GM18507 (cell line): ENCODE measurements at places on chromosomes 2 and 18.

DNA sequence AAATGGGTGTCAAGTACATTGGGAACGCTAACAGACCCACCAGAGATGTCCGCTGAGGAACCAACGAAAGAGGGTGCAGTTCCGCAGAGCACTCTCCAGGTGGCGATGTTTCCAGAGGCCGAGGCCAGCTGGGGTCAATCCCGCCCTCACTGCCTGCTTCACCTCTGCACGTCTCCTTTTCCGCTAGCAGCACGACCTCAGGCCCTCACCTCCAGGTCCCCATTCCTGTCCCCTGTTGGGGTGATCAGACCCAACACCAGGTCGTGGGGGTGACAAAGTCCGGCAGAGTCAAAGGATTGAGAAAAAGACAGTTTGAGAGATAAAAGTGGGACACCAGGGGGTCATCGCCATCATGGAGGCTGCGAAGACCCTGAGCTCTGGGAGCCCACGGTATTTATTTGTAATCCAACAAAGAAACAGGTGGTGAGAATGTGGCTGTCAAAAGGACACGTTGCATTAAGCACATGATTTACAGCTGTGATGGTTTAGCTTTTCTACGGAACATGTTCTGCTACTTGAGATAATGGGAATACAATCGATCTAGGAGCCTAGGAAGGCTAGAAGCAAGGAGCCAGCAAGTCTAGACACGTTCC is 27.3 kb downstream of the ZAP70 start:
- peak; percentile 72 for DNase-seq

DNA sequence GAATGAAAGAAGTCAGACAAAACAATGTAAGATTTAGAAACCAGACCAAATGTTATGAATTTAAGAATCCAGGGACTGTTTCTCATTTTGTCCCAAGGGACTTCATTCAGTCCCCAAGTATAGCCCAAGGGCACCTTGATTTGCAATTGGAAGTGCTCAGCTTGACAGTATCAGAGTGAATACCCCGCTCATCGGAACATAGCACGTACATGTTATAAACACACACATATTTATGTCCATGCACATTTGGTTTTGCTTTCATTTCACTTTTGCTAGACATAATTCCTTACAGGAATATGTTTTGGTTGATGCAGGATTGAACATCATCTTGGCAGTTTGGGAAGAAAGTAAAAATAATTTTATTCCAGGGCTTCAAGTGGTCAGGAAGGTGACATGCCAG is 100.2 kb downstream of the PID1 start:
- no peak for DNase-seq

DNA sequence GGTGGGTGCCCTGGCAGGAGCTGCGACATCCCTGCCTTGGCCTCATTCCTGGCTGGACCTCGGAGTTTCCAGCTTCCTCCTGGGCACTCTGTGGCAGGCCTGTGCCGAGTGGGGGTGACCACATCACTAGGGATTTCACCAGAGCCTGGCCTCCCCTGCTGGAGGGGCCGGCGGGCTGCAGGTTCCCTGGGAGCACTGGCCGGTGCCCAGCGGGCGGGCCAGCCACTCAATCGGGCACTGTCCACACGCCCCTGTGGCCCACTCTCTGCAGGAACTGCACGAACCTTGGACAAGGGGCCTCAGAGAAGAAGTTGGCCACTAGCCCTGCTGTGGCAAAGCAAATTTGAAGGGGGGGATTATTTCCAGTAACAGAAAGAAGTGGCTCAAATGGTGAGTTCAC is 110.7 kb upstream of the APCDD1 start:
- DNase-seq, result no peak

GRCh38 chr2:128491692-128492244 is 173.1 kb upstream of the HS6ST1 start:
- DNase-seq, result no peak

DNA sequence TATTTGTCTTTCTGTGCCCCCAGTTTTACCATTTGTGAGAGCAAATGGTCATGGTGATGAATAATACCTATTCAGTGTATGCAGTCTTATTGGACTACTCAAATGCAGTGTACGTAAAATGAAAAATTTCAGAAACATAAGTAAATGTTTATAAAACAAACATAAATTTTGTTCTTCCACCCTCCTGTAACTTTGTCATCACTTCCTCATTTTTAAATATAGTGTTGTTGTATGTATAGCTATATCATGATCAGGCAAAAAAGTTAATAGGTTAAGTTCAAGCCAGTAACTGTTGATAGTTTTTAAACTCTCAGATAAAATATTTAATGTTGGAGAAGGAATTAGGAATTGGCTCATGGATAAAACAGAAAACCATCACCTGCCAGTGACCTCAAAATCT is 93.2 kb downstream of the KLF7 start:
- no peak for DNase-seq

DNA sequence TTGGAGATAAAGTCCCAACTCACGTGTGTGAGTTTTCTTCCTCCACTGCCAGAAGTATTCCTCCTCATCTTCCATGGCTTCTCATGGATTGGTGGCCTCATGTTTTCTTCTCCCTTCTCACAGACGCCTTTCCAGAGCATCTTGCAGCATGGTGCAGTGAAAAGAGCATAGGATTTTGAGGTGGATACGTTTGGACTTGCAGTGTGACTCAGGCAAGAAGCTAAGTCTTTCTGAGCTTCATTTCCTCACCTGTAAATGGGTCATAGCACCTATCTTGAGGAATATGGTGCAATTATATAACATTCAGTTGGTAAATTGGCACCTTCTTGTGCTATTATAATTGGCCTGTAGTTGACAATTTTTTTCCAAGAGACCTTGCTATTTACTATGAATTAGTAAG is 247.6 kb downstream of the RDH14 start:
- no peak for DNase-seq

- no peak for DNase-seq
Observed at GRCh38 chr2:211833582-211834279, 704.9 kb downstream of the ERBB4 start.

DNA sequence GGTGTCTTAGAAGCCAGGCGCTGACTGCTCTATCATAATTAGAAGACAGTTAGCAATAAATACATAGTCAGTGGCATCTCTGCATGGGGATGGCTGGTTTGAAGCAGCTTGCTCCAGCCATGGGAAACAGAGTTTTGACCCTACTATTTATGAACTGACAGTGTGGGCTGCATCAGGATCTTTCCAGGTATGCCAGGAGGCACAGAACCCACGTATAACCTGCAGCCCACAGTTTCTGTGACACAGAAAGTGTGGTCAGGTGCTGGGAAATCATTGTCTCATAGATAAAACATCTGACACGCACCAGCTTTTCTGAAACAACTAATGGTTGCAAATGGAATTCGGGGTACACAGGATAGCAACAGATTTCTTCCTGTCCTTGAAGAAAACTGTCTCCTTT is 34.7 kb downstream of the INPP4A start:
- DNase-seq, result no peak

- no peak for DNase-seq
Observed at GRCh38 chr2:223852281-223852795, 15.0 kb upstream of the AP1S3 start.

DNA sequence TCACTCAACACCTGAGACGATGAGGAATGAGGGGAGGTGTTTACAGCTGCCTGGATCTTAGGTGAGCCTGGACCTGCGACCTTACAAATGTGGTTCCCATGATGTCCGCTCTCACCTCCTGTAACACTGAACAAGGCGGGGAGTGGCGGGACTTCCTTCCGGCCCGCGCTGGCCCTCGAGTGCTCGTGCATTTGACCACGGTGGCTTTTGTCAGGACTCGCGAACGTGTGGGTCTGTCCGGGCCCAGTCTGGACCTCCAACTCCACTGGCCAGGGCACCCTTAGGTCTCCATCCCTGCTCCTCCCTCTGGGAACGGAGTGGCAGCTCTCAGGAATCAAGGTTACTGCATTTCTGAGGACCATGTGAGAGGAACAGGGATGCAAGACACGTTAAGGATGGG is 263.0 kb upstream of the SALL3 start:
- DNase-seq, result no peak

DNA sequence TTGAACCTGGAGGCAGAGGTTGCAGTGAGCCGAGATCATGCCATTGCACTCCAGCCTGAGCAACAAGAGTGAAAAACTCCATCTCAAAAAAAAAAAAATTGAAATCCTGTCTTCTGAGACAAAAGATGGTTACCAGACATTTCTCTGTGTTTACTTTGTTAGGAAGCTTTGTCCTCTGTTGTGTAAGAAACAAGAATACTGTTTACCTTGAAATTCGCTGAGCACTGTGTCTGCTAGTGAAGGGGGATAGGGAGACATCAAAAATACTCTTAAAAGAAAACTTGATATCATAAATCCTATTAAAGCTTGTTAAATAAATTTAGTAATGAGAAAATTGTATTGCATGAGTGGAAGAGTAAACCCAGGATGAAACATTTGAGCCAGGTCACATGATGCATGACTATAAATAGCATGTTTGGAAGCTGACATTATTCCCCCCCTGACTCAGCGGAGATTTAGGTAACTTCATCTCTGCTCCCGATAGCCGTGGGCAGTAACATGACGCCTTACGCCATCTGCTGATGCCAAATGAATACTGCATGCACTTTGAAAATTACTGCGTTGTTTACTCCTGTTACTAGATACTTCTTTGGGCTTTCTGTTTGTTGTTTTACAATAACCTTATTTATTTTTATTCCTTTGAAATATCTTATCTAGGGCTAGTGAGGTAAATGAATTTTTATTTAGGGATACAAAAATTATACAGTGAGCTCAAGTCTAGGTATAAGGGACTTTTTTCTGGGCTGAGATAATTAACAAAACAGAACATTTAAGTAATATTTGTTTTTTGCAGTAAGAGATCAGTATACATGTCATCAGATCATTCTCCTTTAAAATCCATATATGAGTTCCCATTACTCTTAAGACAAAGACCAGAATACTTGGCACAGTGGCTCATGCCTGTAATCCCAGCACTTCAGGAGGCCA is 134.9 kb downstream of the MAP3K20 start:
- peak; percentile 35 for DNase-seq

DNA sequence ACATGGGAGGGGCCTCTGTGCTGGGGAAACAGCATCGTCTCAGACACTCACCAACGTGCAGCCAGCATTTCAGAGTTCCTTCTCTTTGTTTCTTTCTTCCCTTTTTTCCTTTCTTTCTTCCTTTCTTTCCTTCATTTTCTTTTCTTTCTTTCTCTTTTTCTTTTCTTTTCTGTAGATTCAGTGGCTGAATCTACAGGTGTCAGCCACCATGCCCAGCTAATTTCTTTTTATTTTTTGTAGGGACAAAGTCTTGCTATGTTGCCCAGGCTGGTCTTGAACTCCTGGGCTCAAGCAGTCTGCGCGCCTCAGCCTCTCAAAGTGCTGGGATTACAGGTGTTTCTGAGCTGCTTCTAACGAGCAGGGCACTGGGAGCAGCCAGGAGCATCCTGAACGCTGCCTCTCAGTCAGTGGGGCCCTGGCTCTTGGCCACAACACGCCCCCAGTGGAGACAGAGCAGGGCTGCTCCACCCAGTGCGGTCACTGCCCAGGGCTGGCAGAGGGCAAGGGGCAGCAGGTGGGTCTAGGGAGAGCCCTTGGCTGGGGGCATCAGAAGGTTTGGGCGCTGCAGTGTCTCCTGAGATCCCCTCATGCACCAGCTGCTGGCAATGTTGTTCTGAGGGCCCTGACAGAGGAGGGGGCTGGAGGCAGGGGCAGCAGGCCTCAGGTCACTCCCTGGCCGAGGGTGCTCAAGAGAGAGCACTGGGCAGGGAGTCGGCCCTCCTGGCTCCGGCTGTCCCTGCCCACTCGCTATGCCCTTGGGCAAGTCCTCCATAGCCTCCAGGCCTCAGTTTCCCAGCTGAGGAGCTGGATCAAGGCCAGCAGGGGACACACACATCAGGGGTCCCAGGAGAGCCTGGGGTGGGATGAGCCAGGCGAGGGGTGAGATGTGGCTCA is 4.7 kb upstream of the KLHL30 start:
- no peak for DNase-seq

DNA sequence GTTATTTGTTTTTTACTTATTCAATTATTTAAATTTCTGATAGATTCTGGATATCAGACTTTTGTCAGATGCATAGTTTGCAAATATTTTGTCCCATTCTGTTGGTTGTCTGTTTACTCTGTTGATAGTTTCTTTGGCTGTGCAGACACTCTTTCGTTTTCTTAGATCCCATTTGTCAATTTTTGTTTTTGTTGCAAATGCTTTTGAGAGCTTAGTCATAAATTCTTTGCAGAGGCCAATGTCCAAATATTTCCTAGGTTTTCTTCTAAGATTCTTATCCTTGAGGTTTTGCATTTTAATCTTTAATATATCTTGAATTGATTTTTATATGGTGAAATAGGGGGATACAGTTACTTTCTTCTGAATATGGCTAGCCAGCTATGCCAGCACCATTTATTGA is 112.7 kb upstream of the SESTD1 start:
- no peak for DNase-seq

DNA sequence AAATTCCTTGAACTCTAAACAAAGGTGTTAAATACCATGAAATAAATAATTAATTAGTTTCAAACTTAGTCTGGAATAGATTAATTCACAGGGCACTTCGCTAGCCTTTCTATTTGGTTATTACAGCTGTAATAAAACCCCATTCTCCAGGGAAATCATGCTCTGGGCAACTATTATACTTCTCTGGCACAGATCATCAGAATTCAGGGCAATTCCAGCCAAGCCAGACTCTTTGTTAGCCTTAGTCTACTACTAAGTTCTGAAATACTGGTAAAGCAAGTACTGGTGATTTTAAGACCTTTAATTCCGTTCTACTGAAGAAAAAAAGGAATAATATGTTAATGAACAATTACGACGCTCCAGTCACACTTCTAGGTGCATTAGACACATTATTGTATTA is 123.4 kb upstream of the PDE1A start:
- no peak for DNase-seq

DNA sequence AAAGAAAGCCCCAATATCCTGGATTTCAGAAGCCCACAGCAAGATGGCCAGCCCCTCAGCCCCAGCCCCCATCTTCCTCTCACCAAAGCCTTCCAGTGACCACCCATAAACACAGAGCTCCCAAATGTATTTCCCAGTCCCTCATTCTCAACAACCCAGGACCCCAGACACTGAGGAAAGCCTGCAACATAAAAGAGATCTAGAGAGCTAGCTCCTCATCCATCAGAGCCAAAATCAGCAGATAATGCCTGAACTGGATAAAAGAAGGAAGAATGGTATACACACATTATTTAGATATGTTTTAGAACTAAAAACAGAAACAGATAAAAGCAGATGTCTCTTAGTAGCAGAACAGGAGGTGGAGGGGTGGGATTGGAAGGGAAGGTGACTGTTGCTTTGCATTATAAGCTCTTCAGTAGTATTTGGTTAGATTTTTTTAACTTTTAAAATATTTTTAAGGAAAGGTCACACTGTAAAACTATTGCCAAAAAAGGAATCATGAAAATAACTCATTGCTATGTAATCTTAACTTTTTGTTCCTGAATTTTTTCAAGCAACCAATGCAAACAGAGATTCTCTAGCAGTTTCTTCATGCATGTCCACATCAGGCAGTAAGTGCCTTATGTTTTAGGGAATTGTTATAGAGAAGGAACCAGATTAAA is 144.2 kb upstream of the PKDCC start:
- no peak for DNase-seq
